ENCODE measurements at places on chromosomes 2 and 18.

DNA sequence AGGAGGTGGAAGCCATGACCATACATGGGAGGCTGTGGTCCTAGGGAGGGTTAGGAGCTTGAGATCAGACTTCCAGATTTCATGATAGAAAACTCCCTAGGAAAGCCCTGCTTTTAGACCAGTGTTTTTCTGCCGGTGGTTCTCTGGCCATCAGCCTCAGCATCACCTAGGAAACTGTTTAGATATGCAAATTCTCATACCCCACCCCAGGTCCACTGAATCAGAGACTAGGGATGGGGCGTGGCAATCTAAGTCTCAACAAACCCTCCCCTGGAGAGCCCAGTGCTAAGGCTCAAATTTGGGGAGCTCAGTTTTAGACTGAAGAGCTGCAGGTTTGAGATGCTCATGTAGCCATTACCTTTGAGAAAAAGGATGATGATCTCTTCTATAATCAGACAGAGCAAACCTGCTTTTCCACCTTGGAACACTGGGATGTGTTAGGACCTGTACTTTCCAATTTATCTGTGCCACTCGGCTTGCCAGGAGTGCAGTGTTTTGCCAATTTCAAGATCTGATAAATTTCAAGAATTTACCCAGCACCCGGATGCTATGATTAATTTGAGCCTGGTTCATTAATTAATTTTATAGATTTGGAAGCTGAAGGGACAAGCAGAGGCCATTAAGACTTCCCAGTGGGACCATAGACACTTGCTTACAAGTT is 31.5 kb upstream of the LYPD6B start:
- DNase-seq = no peak

DNA sequence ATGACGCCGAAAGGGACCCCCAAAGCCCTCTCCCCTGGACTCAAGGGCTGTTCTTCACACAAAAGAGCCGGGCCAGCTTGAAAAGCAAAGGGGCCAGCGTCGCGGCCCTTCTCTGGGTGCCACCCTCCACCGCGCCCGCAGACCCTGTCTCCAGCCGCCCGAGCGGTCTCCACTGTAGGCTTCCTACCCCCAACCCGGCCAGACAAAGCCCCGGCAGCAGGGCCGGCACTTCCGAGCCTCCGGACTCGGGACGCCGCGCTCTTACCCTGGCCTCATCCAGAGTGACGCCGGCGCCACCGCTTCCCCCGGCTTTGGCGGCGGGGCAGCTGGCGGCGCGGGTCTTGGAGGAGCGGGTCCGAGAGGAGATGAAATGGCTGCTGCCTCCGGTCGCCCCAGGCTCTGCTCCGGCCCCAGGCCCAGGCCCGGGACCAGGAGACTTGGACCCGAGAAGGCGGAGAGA is 603 bp downstream of the ATAD2B start:
- DNase-seq = peak; percentile 45

- no peak for DNase-seq
These were observed 102.9 kb downstream of the NFATC1 start for GRCh38 chr18:79498662-79499061.

- DNase-seq = no peak
These were observed 27.8 kb upstream of the ICOS start for GRCh38 chr2:203908797-203909185.

DNA sequence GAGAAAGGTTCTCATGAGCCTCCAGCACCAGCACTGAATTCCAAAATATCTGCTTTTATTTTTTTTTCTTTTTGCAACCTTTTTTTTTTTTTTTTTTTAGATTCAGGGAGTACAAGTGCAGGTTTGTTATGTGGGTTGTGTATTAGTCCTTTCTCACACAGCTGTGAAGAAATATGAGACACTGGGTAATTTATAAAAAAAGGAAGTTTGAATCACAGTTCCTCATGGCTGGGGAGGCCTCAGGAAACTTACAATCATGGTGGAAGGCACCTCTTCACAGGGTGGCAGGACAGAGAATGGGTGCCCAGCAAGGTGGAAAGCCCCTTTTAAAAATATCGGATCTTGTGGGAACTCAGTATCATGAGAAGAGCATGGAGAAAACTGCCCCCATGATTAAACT is 7.9 kb upstream of the TMX3 start:
- no peak for DNase-seq

GRCh38 chr2:46776687-46777327 is 138.8 kb downstream of the MCFD2 start:
- peak; percentile 52 for DNase-seq

GRCh38 chr18:70553936-70554260 is 265.1 kb downstream of the SOCS6 start:
- no peak for DNase-seq

DNA sequence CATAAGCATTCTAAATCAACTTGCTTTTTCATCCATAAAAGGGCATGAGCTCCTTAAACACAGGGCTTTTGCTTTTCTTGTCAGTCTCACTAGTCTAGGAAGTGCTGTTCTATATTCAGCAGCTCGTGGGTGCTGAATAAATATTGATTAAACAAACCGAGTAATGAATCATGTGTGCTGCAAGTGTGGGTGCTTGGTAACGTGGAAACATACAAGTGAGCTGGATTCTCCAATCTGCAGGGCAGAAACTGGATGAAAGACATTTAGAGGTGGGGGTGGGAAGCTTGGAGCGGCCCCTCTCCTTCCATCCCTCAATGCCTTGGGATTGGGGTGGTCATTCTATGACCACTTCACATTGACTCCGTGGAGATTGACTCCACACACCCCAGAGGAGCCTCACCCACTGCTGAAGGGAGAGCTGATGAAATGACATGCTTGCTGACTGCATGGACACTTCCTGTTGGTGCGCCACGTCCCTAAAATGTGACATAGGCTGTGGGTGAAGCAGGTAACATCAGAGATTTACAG is 114.6 kb downstream of the DOCK10 start:
- peak; percentile 83 for DNase-seq

DNA sequence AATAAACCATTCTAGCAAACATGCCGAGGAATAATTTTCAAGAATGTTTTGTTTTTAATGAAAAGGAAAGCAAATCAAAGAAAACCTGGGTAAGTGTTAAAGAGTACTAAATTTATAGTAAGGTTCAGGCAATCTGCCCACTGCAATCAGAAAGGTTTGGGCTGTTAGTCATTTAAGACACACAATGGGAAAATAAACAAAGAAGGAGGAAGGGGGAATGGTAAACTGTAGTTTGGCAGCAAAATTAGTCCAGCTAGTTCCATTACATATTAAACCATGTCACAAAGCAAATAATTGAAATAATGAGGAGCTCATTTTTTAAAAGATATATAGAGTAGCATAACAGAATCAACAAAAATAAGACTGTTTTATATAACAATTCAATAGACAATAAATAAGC is 87.5 kb upstream of the COPS8 start:
- DNase-seq = no peak

DNA sequence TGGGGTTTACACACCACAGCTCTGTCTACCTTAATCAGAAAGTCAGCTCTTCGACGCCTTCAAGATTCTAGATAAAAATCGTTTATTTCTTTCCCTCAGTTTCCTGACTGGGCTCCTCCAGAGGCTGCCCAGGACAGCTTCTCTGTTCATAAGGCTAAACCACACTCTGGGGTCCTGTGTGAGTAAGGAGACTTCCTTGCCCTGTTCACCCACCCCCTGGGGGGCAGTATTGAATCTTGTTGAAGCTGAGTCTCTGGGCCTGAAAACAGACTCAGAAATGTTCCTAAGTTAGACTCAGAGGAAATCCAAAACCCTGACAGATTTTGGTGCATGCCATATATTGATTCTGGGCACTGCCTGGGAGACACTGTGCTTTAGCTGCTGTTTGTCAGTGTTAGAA is 43.0 kb downstream of the G6PC2 start:
- no peak for DNase-seq

- no peak for DNase-seq
These were observed 2.2 kb downstream of the MYO3B start for GRCh38 chr2:170180031-170180566.

DNA sequence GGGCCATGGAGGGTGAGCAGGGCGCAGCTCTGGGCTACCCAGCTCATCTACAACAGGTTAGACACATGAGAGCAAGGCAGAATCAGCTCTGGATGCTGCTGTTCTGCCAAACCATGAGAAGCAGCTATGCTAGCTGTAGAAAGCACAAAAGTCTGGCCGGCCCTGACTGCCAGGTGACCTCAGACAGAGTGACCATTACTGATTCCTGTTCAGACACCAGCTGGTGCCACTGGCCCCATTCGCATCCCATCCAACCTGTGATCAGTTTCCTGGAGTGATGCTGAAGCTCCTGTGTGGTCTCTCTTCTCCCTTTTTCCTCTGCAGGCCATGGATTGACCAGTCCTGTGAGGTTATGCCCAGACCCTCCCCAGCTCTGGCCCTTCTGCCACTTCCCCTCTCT is 14.3 kb downstream of the RBMS1 start:
- DNase-seq = no peak

DNA sequence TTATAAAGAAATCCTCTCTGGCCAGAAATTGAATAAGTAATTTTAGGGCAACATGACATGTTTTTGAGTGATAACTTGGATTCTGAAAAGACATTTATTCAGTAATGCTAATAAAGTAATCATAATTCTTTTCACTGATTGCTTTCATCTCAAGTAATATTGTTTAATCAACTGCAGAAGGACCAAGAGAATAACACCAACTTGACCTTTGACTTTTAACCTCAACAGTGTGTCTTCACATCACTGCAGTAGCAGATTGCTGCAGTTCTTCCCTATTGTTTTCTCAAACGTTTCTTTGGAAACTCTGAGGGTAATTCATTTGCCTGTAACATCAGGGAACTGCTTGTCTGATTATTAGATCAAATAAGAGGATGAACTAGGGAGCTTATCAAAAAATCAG is 104.9 kb upstream of the UPP2 start:
- DNase-seq = no peak

DNA sequence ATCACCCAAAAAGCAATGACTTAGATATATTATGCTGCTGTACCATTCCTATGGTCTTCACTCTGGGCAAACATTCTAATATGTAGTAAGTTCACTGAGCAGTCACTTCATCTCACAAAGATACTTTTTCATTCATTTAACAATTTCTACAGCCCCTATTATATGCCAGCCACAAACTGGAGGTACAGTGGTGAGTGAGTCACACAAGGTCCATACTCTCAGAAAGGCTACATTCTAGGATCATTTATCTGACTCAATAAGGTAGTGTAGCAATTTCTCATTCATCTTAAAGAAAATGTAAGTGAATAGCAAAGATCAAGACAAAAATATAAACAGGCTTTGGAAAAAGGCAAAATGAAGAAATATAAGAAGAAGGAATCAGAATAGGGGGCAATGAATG is 40.5 kb downstream of the NHEJ1 start:
- no peak for DNase-seq

DNA sequence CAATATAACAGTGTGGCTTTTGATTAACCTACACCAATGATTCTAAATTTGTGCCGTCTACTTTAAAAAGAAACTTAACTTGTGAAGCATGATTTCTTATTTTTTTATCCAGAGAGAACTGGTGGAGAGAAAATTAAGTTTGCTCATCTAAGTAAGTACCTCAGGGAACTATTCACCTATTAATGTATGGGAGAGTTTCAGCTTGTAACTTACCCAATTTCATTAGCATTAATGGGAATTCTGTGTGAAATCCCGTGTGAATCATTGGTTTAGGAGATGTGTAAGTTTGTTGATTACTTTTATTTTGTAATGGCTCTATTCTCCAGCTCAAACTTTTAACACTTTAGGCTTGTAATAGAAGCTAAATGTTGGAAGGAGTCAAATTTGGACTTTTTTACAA is 1061.5 kb downstream of the TDRD15 start:
- no peak for DNase-seq

GRCh38 chr2:22454826-22455485 is 930.0 kb upstream of the KLHL29 start:
- DNase-seq = no peak

DNA sequence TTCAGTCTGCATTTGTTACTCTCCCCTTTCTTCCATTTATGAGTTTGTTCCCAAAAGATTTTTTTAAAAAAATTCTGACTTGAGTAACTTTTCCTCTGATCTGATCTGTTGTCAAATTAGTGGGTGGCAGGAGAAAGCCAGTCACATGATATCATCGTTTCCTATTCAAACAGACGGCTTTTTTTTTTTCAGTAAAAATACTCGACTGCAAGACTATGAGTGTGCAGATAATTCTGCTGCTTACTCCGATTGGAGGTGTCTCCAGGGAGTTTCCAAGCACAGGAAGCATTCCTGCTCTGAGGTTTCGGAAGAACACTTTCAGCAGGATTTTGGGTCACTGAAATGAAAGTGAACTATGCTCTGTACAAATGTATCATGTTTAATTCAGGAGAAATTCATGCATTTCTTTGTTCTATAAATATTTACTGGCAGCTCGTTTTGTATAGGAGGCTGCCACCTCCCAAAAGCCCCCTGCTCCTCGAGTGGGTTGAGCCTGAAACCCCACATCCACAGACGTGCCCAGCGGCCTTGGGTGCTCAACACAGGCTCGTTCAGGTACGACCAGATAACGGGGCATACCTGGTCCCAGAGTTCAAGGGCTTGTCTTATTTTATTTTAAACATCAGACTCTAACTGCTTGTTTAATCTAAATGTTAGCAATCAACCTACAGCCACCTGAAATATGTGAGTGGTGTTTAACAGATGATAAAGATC is 126.9 kb upstream of the ZNF516 start:
- no peak for DNase-seq

DNA sequence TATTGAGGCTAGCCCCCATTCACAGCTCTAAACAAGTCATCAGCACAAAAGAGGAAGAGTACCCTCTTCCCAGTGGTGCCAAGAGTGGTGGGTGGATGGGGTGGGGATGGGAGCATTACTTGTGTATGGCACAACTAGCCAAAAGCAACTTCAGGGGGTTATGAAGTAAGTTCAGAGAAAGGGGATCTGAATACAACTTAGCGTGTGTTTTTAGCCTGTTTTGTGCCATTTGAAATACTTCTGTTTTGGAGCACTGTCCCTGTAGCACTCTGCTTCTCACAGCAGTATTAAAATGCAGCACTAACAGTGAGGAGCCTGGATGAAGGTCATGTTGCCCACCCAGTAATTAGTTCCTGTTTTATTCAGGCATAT is 113.5 kb downstream of the CRIM1 start:
- no peak for DNase-seq

DNA sequence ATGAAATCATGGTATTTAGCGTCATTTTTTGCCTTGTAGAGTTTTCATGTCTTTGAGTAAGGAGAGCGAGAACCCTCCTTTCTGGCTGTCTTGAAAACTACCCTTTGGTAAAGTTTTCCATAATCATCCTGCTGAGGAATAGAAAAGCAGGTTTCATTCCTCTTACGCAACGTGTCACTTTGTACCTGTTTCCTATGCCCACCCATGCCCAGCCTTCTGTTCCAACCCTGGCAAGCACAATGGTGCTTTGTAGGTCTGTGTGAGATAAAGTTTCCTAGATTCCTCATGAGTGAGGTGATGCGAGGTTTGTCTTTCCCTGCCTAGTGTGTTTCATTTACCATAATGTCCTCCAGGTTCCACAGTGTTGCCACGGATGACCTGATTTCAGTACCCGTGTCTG is 29.3 kb downstream of the CCDC74A start:
- no peak for DNase-seq

GRCh38 chr18:27964811-27965210 is 212.1 kb downstream of the CDH2 start:
- no peak for DNase-seq

GRCh38 chr2:236858661-236859060 is 227.0 kb upstream of the COPS8 start:
- no peak for DNase-seq

GRCh38 chr2:99414566-99414965 is 75.3 kb downstream of the REV1 start:
- DNase-seq = no peak

- DNase-seq = no peak
These were observed 42.2 kb upstream of the FAM117B start for GRCh38 chr2:202592566-202592965.

- DNase-seq = no peak
These were observed 169.2 kb downstream of the LNPK start for GRCh38 chr2:175832866-175833265.

- DNase-seq = no peak
These were observed 245.4 kb downstream of the ATAD2B start for GRCh38 chr2:23681356-23682140.
